ENCODE measurements at places on chromosomes 7 and 10. TPM values are rescaled to one million over a fixed set of nuclear protein-coding genes. Genes with fewer than 3 reads are reported as not detected.

The GRB10 gene
- 136 TPM for total RNA-seq

The CCNJ gene
- 3.6 TPM for total RNA-seq

The PNLIPRP1 gene
- total RNA-seq: not detected

The FBXO24 gene
- not detected for total RNA-seq

The SLC16A9 gene
- total RNA-seq: 10.2 TPM

The FAM237B gene
- not detected for total RNA-seq

The VIPR2 gene
- total RNA-seq: 7.7 TPM

- DNase-seq: no peak
These were observed 57.8 kb downstream of the NPTX2 start for GRCh38 chr7:98674881-98675280.

DNA sequence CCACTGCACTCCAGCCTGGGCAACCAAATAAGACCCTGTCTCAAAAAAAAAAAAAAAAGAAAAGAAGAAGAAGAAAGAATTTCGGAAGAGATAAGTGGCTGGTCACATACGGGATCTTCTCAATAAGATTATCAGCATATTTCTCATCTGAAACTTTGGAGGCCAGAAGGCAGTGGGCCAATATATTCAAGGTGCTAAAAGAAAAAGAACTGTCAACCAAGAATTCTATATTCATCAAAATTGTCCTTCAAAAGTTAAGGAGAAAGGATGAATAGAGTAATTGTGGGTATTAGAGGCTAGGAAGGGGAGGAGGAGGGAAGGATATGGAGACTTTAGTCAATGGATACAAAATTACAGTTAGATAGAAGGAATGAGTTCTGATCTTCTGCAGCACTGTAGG is 43.9 kb upstream of the NANOS1 start:
- no peak for DNase-seq

DNA sequence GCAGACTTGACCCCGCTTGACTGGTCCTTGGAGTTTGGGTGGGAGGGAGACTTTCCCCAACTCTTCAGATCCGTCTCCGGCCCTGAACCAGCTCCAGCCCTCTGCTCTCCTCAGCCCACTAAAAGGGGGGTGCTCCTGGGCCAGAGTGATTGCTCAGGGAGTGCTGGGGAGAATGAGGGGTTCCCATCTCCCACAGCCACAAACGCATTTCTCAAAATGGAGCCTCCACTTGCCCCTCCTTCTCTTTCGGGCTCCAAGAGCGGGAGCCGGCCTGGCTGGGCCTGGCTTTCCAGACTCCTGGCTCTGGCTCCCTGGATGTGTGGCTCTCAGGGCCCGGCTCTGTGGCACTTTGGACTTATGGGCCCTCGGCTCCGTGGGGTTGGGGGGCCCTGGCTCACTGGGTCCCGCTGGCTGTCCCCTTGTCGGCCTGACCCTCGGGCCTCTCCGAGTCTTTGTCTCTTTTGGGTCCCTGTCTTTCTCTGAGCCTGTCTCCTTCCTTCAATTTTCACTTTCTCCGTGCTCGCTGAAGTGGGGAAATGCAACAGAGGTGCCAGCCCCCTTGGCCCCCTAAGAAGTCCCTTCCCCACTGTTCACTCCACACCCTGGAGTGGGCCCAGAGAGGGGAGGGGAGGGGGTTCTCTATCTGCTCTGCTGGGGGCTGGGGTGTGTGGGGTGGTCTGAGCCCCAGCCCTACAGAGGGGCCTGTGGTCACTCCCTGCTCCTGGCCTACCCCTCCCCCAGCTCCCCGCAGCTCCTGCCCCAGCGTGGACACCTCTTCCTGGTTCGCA is 713 bp downstream of the LZTS2 start:
- DNase-seq: no peak

DNA sequence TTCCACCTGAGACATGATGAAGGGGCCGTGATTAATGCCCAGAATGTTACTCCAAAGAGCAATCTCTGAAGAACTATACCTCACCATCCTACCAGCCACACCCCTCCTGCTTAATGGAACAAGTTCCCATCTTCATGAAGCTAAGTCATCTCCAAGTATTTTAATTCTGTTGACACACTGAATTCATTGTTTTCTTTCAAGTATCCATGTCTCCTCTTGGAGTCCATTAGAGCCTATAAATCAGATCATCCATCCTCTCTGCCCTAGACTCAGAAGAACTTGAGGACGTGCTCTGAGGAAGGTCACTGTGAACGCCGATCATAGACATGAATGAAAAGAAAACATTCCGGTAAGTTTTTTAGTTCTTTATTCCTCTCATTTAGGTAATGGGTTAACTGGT is 126.8 kb downstream of the RSU1 start:
- DNase-seq: no peak

DNA sequence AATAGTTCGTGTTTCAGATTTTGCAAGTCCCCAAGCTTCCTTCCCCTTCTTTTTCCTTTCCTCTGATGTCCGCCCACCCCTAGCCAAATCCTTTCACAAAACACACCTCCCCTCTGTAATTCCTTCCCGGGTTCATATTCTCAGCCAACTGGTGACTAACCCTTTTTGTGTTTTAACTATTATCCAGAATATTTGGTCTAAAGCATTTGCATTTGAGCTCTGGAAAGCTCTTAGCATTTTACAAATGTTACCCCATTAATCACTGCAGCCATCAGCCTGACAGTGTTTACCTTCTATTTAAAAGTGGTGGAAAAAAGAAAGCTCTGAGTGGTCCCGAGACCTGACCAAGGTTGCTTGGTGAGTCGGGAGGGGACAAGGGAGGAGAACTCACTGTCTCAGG is 139.0 kb downstream of the CREB5 start:
- no peak for DNase-seq

DNA sequence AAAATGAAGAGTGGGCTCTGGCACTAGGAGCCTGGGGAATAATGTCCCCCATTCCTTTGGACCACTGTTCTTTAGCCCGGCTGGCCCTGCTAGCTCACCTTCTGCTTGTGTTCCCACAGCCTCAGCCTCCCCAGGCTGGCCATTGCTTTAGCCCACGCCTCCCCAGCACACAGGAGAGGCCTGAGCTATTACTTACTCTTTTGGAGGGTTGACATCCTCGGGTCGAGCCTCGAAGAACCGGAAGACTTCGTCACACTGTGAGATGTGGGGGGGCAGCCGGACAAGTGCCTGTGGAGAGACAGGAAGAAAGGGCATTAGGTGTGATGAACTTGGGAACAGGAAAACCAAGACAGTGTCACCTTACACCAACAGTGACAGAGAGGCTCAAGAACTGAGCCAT is 131.3 kb downstream of the SH3PXD2A start:
- no peak for DNase-seq

DNA sequence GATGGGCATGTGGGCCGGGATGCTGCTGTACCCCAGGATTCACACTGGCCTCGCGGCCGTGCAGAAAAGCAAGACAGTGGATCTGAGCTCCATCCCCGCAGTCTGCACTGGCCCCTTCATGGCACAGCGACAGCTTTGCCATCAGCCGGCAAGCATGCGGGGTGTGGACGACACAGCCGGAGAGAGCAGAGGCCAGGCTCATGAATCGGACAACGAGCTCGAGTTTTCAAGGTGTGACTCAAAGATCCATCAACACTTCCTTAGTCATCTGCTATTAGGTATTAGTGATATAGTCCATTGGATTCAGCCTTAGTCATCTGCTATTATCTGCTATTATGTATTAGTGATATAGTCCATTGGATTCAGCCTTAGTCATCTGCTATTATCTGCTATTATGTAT is 254.7 kb downstream of the KLF6 start:
- DNase-seq: no peak

GRCh38 chr10:13943735-13944398 is 357.1 kb downstream of the PRPF18 start:
- no peak for DNase-seq

DNA sequence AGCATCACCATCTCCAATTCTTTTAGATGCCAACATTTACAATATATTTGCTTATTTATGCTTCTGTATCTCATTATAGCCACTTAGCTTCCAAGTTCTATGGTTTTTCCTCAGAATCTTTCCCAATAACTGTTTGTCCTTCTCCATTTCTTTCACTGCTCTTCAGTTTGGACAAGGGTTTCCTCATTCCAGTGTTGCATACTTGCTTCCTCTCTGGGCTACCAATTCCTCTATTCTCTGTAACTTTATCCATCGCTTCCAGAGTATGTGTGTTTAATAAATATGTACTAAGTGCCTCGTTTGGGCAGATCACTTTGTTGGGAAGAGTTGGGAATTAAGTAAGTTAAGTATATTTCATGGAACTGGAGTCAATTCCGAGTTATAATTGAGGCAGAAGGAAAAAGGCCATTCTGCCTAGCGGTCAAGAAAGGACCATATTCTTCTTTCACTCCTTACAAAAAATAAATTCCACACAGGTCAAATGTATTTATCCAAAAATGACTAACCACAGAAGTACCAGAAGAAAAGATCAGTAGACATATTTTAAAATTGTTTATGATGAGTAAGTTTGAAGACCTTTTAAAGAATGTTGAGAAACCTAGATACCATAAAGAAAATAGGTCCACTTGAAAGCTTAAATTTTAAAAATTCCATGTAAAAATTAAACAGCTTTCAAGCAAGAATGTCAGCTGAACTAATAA is 10.8 kb downstream of the STAMBPL1 start:
- no peak for DNase-seq

- DNase-seq: no peak
These were observed 21.2 kb downstream of the FOXL3 start for GRCh38 chr7:311131-311680.

GRCh38 chr10:104680467-104681401 is 39.6 kb downstream of the SORCS3 start:
- DNase-seq: peak; percentile 87

DNA sequence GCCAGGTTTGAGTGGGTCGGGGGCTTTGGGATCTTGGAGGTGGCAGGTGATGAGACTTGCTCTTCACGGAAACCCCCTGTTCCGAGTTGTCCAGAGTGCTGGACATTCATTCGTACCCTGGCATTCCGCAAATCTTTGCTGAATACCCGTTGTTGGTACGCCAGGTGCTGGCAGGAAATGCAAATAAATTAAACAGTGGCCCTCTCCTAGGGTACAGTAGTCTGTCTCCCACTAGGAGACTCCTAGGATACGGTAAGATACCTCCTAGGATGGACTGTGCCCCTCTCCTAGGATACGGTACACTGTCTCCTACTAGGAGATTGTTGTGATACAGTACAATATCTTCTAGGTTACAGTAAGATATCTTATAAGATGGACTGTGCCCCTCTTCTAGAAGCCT is 544 bp downstream of the SEC23IP start:
- no peak for DNase-seq

DNA sequence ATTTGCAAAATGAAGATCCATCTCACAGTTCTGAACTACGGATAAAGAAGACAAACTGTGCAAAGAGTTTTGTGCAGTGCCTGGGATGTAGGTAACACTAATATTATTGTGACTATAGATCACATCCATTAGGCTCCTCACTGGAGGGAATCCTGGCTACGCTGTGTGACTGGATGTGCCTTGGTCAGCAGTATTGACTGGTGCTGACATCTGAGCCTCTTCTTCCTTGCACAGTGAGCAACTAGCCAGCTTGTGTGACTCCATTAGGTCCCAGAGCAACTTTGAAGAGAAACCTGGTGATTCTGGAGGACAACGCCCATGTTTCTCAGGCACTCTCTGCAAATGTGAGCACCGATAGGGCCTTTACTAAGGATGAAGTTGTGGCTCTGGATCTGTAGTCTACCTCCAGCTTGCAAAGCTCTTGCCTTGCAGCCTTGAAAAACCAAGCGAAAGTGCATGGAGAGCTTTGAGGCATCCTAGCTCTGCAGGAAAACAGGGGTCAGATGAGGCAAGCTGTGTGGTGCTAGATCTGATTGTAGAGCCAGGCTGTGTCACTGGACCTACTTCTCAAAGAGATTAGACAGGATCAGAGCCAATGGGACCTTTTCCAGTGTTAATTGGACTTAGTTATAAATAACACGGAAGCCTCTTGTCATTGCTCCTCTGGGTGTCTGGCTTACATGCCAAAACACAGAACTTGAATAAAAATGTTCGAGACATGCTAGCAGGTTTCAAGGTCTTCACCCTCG is 303.6 kb upstream of the LYZL1 start:
- DNase-seq: no peak

DNA sequence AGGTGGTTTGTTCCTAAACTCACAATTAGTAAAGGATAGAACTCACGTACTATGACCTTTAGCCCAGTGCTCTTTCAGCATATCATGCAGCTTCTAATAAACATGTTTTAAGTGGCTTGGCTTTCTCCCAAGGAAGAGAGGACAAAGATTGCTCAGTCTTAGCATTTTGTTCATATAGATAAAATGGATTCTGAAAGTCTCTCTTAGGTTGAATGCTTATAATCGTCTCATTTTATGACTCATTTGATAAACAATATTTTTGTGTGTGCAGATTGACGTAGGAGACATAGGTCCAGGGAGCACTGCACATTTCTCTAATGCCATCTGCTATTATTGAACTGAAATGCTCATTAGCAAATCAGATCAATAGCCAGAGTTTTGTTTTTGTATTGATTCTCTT is 44.8 kb downstream of the GNAT3 start:
- DNase-seq: no peak

GRCh38 chr7:101848208-101848951 is 31.0 kb downstream of the CUX1 start:
- DNase-seq: no peak

GRCh38 chr7:107917763-107918651 is 27.0 kb downstream of the DLD start:
- DNase-seq: no peak

DNA sequence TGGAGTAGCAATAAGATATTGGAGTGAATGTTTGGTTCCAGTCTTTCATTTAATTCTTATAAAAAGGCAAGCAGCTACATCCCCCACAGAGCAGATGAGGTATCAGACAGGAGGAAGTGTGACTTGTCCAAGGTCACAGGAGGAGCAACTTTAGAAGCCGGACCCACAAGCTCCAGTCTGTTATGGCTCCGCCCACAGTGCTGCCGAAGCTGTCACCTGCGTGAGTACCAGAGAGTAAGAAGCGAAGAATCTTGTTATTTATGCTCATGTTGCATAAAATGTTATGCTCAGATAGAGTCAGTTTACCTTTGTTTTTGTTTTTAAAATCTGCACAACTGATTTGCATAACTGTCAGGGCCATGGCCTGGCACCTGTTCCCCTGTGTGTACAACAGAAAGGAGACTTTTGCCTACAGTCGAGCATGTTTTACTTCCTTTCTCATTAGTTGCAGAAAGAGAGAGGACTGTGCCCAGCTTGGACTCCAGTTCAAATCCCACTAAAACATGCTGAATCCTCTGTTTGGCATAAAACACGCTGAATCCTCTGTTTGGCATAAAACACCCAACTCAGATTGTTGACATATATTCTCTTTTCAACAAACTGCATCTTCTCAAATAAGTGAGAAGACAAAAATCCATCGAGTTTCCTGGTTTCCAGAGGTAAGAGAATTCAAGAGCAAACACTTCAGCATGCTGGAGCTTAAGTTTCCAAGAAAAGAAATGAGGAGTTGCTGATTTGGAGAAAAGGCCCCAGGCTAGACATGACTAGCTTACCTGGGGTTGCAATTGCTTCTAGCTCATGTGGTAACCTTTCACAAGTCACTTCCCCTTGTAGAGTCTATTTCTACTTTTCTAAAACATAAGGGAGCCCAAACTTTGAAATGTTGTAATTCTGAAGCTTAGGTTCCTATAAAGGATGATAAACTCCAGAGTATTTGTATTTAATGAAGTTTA is 409.8 kb upstream of the ZMIZ1 start:
- DNase-seq: no peak

All from dorsolateral prefrontal cortex (tissue), 122 donors.